ENCODE measurements at places on chromosomes 3 and 15. TPM values are rescaled to one million over a fixed set of nuclear protein-coding genes. Genes with fewer than 3 reads are reported as not detected.

Gene RTP1
- not detected for total RNA-seq

Gene SYNM
- 37.0 TPM for total RNA-seq

Gene CHRNA3
- not detected for total RNA-seq

Gene PLA2G4F
- total RNA-seq = not detected
